ENCODE measurements at places on chromosomes 6 and 20. TPM values are rescaled to one million over a fixed set of nuclear protein-coding genes. Genes with fewer than 3 reads are reported as not detected.
A peak's percentile ranks its signal among the peaks of the same experiment; 100 is the strongest.

DNA sequence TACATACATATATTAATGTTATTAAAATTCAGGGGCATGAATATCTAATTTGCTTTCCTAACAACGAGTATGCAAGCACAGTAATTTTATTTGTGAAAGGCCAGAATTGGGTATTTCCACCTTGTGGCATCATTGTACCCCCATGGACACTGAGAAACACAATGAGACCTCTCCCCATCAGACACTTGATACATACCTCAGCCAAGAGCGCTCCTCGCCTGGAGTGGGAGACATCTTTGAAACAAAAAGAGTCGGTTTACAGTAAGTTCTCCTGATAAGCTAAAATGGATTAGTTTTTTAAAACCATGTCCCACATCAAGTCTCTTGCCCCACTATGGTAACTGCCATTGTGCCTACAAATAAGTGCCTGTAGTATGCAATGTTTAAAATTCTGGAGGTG lies 2.1 kb downstream of the CNR1 start:
- no peaks in the 10 kb centered on the region for H3K27me3 ChIP-seq
- peak; percentile 36 for DNase-seq
- H3K4me1 ChIP-seq, result 0 out of 2 replicates have a peak, but pooled peaks cover 4% of the 10 kb centered on the region
- H3K4me3 ChIP-seq, result peak overlapping the region; percentile 62
- peak overlapping the region; percentile 58 for H3K27ac ChIP-seq

GRCh38 chr6:128192972-128193371 lies 292.1 kb upstream of the THEMIS start:
- no peaks in the 10 kb centered on the region for H3K36me3 ChIP-seq
- no peak overlapping the region for H3K4me3 ChIP-seq
- no peak overlapping the region for H3K27ac ChIP-seq
- no peak for DNase-seq
- H3K4me1 ChIP-seq, result no peaks in the 10 kb centered on the region
- H3K27me3 ChIP-seq, result no peaks in the 10 kb centered on the region

DNA sequence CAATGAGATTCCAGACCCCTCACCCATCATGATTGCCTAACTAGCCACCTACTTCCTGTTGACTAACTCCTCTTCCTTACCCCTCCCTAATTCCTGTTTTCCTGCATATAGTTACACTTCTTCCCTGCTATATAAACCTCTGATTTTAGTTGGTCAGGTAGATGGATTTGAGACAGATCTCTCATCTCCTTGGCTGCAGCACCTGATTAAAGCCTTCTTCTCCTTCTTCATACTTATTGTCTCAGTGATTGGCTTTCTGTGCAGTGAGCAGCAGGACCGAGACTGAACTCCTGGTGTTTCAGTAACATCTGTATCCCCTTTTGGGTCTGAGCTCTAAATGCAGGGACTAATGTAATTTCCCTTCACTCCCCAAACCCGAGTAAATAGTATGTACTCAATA lies 51.7 kb upstream of the ATXN1 start:
- H3K36me3 ChIP-seq, result no peaks in the 10 kb centered on the region
- H3K27me3 ChIP-seq, result no peaks in the 10 kb centered on the region
- no peak for DNase-seq
- no peaks in the 10 kb centered on the region for H3K4me1 ChIP-seq
- H3K27ac ChIP-seq, result no peak overlapping the region

- H3K4me3 ChIP-seq, result no peak overlapping the region
- no peak overlapping the region for H3K27ac ChIP-seq
- H3K27me3 ChIP-seq, result no peaks in the 10 kb centered on the region
- H3K36me3 ChIP-seq, result no peaks in the 10 kb centered on the region
- no peak for DNase-seq
- peaks cover 18% of the 10 kb centered on the region for H3K4me1 ChIP-seq
These were observed 36.5 kb upstream of the TNFAIP3 start for GRCh38 chr6:137830511-137830911.

DNA sequence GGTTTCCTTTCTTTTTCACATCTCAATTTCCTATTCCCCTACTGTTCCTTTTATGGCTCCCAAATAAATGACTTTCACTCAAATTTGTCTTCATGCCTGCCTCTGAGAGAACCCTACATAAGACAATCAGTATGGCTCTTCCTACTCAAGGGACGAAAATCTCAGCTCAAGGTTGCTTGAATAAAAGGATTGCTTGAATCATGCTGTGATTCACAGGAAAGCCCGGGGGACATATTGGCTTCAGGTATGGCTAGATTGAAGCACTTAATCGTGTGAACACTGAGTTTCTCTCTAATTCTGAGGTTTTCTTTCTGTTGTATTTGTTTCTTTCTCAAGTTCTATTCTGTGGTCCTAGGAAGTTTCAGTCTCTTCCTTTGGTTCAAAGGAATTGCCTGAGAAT lies 140.3 kb upstream of the SULF2 start:
- no peaks in the 10 kb centered on the region for H3K27me3 ChIP-seq
- H3K4me3 ChIP-seq, result no peak overlapping the region
- DNase-seq, result no peak
- H3K27ac ChIP-seq, result no peak overlapping the region

DNA sequence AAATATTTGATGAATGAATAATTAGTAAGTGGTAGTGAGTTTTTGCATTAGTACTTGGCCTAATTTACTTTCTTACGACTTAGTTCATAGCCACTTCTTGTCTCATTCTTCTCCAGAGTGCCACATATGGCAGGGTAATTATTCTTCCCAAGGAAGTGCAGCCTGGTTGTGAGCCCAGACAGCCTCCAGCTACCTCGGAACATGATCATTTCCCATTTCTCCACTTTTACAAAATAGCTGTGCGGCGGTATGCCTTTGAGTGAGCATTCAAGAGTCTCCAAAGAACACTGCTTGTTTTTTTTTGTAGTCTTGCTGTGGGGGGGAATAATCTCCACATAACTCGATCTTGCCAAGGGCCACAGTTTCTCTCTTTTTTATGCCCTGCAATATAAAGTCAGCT lies 765.0 kb downstream of the HDGFL1 start:
- no peaks in the 10 kb centered on the region for H3K36me3 ChIP-seq
- no peak overlapping the region for H3K27ac ChIP-seq
- DNase-seq, result no peak
- no peaks in the 10 kb centered on the region for H3K4me1 ChIP-seq

DNA sequence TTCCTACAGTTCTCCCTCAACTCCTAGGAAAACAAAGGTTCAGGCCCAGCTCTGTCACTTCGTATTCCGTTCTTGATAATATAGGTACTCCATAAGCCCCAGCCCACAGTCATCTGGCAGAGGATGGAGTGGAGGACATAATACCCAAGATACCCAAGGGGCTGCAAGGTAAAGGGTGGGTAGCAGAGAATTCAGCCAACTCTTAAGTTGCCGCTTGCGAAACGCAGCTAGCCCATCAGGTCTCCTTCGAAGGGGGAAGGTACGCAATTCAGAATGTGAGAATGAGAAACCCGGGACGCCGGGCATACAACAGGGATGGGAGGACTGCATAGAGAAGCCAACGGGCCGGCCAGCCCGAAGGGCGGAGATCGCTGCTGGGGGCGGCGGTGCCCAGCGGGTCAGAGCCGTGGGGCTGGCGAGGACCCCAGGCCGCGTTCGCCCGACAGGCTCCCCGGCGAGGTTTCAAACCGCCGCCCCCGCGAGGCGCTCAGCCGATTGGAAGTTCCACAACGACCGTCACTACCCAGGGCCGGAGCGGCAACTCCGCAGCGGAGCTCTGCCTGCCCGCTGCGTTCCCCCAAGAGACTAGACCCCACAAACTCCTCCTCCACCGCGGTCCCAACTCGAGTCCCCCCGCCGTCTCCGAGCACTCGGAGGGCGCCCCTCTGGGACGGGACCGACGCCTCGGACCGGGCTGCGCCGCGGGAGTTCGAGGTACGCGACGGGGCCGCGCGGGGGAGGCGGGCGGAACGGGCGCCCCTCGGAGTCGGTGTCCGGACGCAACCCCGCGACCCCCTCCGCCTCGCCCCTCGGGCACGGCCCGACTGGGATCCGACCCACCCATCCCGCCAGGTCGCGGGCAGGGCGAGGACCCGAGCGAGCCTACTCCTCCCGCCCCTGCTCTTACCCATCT lies 911 bp downstream of the CDK19 start:
- no peaks in the 10 kb centered on the region for H3K27me3 ChIP-seq
- H3K27ac ChIP-seq, result peak overlapping the region; percentile 83
- H3K4me3 ChIP-seq, result peak overlapping the region; percentile 84
- peak; percentile 58 for DNase-seq

DNA sequence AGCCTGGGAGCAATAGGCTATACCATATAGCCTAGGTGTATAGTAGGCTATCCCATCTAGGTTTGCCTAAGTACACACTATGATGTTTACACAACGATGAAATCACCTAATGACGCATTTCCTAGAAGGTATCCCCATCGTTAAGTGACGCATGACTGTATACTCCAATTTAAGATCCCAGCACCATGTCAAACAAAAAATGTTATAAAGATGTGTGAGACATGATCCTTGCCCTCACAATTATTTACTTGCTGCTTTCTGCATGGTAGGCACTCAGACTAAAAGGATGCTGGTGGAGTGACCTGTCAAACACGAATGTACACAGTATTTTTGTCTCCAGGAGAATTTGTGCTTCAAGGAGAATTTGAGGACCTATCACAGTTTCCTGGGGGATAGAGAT lies 32.3 kb downstream of the SNAP25 start:
- peaks cover 13% of the 10 kb centered on the region for H3K27me3 ChIP-seq
- H3K36me3 ChIP-seq, result no peaks in the 10 kb centered on the region
- H3K4me3 ChIP-seq, result no peak overlapping the region
- no peak for DNase-seq
- no peak overlapping the region for H3K27ac ChIP-seq

DNA sequence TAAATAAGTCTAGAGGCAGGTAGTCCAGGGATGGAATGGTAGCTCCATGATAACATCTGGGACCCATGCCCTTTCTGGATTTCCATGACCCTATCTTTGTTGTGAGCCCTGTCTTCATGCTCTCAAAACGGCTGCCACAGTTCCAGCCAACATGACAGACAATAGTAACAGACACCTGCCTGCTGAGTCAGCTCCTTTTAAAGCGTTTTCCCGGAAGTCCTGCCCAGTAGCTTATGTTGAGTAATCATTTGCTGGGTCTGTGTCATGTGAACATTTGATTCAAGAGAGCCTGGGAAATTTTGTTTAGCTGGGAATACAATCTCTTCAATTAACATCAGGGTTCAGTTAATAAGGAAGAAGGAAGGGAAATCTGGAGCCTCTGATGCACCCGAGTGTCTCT lies 262.2 kb upstream of the SULF2 start:
- no peak for DNase-seq
- H3K36me3 ChIP-seq, result peaks cover 6% of the 10 kb centered on the region
- no peak overlapping the region for H3K27ac ChIP-seq
- H3K27me3 ChIP-seq, result no peaks in the 10 kb centered on the region
- H3K4me3 ChIP-seq, result no peak overlapping the region

GRCh38 chr6:52208612-52209011 lies 22.4 kb downstream of the IL17A start:
- no peaks in the 10 kb centered on the region for H3K27me3 ChIP-seq
- no peak overlapping the region for H3K4me3 ChIP-seq
- no peaks in the 10 kb centered on the region for H3K36me3 ChIP-seq
- no peak overlapping the region for H3K27ac ChIP-seq
- H3K4me1 ChIP-seq, result no peaks in the 10 kb centered on the region
- no peak for DNase-seq

GRCh38 chr20:57283860-57284259 lies 17.4 kb upstream of the BMP7 start:
- peaks cover 23% of the 10 kb centered on the region for H3K4me1 ChIP-seq
- H3K36me3 ChIP-seq, result no peaks in the 10 kb centered on the region
- no peak overlapping the region for H3K27ac ChIP-seq
- no peak overlapping the region for H3K4me3 ChIP-seq

- H3K27ac ChIP-seq, result no peak overlapping the region
- no peak overlapping the region for H3K4me3 ChIP-seq
- no peaks in the 10 kb centered on the region for H3K36me3 ChIP-seq
- DNase-seq, result no peak
These were observed 27.5 kb downstream of the TFAP2C start for GRCh38 chr20:56656632-56657031.

DNA sequence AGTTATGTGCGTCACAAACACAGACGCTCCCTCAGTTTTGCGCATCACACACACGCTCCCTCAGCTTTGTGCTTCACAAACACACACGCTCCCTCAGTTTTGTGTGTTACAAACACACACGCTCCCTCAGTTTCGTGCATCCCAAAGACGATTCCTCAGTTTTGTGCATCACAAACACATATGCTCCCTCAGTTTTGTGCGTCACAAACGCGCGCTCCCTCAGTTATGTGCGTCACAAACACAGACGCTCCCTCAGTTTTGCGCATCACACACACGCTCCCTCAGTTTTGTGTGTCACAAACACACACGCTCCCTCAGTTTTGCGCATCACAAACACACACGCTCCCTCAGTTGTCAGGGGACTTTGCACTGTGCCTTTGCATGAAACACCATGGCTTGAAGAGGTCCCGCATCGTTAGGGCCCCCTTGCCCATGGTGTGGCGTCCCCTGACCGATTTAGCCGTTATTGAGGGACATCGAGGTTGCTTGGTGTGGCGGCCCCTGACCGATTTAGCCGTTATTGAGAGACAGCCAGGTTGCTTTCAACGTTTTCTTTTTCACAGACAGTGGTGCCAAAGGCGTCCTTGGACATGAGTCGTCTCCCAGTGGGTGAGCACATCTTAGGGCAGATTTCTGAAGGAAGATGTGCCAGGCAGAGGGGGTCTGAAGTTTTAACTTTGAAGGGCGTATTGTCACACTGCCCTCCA lies 28.1 kb upstream of the MYT1 start:
- H3K4me3 ChIP-seq, result no peak overlapping the region
- DNase-seq, result peak; percentile 1
- no peaks in the 10 kb centered on the region for H3K36me3 ChIP-seq
- H3K27me3 ChIP-seq, result peaks cover 28% of the 10 kb centered on the region
- no peaks in the 10 kb centered on the region for H3K4me1 ChIP-seq
- no peak overlapping the region for H3K27ac ChIP-seq

DNA sequence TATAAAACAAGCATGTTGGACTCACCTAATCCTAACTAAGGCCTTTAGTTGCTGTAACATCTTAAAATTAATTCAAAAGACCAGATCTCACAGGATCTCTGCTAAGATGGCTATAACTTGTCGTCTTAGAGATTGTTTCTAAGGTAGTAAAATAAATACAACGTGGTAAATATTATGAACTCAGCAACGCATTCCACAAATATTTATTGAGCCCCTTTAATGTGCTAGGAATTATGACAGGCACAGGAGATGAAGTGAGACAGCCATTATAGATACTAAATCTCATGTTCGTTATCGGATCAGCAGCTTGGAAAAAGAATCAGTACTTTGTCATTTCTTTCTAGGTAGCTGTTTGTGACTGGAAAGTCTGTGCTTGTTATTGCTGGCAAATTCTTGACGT lies 20.9 kb upstream of the MCM3 start:
- no peaks in the 10 kb centered on the region for H3K4me1 ChIP-seq
- no peaks in the 10 kb centered on the region for H3K27me3 ChIP-seq
- no peaks in the 10 kb centered on the region for H3K36me3 ChIP-seq
- DNase-seq, result no peak
- no peak overlapping the region for H3K4me3 ChIP-seq
- no peak overlapping the region for H3K27ac ChIP-seq

The TMEM151B gene
- total RNA-seq, result 1.2 TPM

The SKIC2 gene
- total RNA-seq, result 37.4 TPM

The KCNK5 gene
- 9.5 TPM for total RNA-seq

The C20orf141 gene
- not detected for total RNA-seq

The PNPLA1 gene
- not detected for total RNA-seq

Measured in SJCRH30 (cell line).